ENCODE measurements at places on chromosomes 3 and 15.

DNA sequence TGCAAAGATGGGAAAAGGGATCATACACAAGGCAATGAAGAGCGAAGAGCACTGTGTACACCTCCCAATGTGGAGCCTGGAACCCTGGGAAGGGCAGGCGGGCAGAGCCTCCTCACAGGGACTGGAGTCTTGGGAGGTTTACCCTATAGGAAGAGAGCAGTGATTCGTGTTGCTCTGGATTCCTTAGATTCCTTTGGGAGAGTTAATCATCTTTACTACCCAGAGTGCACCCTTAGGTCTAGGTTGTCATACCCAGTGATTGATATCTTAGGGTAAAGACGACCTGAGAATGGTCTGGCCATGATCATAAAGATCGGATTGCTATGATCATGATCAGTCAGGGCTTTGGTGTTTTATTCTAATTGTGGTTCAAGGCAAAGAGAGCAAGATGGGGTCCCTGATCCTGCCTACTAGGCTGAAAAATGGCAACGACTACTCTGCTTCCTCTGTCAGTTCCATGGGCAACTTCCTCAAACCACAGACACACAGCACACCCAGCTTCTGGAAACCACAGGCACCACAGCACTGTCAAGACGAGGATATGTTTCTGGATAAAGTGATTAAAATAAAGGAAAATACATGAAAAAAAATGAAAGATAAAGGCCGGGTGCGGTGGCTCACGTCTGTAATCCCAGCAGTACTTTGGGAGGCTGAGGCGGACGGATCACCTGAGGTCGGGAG, 20.4 kb upstream of the MAP6D1 start:
- DNase-seq, result no peak

DNA sequence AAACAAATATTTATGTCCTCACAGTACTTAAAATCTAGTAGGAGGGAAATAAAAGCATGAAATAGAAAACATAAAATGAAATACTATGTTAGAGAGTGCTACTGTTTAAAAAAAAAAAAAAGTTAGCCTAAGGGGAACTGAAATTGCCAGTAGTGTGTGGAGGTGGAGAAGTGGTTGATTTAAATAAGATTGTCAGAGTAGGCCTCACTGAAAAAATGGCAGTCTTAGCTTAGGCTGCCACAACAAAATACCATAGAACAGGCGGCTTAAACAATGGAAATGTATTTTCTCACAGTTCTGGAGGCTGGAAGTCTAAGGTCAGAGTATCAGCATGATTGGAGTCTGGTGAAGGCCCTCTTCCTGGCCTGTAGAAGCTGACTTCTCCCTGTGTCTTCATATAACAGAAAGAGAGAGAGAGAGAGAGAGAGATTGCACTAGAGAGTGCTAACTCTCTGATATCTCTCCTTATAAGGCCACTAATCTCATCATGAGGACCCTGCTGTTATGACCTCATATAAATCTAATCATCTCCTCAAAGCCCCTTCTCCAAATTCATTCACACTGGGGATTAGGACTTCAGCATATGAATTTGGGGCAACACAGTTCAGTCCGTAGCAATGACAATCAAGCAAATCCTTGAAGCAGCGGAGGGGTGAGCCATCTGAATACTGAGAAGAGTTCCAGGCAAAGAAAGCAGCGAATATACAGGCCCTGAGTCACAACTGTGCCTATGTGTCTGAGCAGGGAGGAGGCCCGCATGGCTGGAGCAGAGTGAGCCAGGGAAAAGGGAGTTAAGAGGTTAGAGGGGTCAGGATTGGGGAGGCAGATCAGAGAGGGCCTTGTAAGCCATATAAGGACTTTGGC, 23.6 kb upstream of the LRRC34 start:
- DNase-seq, result no peak

DNA sequence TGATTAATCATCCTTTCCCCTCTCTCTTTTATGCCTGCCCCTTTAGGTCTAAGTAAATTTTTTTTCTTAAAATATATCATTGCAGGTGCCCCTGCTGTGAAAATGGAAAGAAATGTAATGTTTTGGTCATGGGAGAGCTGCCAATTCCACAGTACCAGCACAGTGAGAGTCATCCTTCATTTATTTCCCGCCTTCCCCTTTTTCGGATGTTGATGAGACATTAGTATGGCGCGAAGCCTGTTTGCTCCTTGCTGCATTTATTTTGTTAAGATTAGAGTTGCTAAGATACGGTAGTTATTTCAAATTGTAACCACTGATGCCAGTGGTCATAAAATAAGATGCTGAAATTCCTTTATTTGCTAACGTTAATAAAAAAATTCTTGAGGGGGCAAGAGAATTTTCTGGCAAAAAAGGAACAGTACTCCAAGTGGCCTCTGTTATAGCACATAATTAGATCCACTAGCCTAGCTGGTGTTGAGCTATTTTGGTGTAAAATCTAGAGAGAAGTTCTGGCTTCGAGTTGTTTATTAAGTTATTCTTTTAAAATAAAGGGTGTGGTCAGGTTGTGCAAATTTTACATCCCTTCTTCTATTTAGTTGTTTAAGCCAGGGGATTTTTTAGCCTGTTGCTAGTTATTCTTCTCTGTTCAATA, 62.8 kb downstream of the MDFIC2 start:
- DNase-seq, result no peak

GRCh38 chr3:159787178-159787574, 201.5 kb upstream of the IL12A start:
- DNase-seq, result no peak

- DNase-seq, result no peak
Observed at GRCh38 chr3:174581558-174581957, 277.6 kb upstream of the NAALADL2 start.

- no peak for DNase-seq
Observed at GRCh38 chr15:35557544-35557943, 11.6 kb upstream of the DPH6 start.

GRCh38 chr3:35744419-35744818, 105.1 kb downstream of the ARPP21 start:
- DNase-seq, result no peak

- no peak for DNase-seq
Observed at GRCh38 chr3:108378153-108378951, 82.0 kb downstream of the HHLA2 start.

GRCh38 chr15:23578521-23579150, 13.2 kb downstream of the MKRN3 start:
- no peak for DNase-seq

DNA sequence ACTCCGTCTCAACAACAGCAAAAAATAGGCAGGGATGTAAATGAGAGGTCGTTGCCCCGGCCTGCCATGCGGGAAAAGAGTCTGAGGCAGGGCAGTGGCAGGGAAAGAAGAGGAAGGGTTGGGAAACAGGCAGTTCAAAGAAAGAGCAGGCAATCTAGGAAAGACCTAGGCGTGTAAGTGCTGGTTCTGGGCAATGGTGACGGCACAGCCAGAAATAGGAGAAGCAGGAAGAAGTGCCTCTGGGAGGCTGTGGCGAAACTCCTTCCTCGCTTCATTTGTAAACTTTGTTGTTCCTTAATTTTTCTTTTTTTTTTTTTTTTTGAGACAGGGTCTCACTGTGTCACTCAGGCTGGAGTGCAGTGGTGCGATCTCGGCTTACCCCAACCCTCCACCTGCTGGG, 4.3 kb downstream of the SLC51A start:
- DNase-seq, result peak; percentile 81

DNA sequence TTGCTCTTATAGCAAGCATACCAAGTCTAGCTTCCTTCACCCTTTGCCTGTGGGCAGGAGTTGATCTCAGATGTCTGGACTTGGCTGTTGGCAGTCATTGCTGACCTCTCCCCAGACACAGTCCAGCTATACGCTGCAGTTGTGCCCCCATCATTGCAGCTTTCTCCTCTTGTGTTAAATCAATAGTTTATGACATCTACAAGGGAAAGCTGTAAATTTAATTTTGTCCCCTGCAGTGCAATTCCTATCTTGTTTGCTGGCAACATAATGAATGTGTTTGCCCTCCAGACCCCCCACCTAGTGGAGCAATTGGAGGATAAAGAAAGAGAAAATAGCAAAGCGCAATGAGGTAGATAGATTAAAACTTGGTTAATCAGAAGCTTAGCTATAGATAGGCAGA, 280.2 kb downstream of the LSAMP start:
- no peak for DNase-seq

DNA sequence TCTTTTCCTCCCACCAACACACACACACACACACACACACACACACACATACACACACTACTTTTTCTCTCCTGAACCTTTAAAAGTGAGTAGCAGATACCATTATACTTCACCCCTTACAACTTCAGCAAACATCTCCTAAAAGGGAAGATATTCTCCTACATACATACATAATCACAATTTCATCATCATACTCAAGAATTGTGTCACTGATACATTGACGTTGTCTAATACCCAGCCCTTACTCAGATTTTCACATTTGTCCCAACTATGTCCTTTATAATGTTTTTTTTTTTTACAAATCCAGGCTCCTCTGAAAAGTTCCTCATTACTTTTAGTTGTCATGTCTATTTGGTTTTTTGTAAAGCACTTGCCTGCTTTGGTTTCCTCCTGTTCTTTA, 18.5 kb downstream of the ABHD6 start:
- no peak for DNase-seq

DNA sequence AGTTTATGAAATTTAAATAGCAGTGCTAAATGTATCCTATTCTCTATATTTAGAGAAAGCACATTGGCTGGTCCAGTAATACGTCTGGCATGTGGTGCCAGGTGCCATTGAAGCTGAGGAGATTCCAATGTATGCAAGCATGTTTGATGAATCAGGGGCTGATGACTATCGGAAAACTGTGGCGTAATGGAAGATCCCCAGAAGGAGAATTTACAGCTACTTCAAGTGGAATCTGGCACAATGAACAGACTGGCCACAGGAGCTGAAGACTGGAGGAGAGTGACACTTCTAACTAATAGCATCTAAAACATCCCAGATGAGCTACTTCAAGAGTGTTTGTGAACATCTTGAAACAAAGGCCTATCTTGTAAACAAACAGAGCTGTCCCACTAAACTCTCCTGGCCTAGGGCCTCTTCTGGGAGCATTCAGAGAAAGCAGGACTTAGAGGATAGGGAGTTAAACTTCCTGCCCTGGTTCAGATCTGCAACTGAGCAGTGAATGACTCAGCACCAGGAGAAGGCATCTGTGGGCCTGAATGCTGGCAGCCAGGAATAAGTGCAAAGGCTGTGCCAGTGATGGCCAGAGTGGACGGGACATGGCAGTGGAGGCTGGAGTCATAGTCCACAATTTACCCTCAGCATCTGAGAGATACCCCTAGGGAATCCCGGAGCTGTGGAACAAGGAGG, 15.2 kb upstream of the ACTC1 start:
- DNase-seq, result peak; percentile 84

- no peak for DNase-seq
Observed at GRCh38 chr3:62604298-62604697, 230.9 kb upstream of the FEZF2 start.

DNA sequence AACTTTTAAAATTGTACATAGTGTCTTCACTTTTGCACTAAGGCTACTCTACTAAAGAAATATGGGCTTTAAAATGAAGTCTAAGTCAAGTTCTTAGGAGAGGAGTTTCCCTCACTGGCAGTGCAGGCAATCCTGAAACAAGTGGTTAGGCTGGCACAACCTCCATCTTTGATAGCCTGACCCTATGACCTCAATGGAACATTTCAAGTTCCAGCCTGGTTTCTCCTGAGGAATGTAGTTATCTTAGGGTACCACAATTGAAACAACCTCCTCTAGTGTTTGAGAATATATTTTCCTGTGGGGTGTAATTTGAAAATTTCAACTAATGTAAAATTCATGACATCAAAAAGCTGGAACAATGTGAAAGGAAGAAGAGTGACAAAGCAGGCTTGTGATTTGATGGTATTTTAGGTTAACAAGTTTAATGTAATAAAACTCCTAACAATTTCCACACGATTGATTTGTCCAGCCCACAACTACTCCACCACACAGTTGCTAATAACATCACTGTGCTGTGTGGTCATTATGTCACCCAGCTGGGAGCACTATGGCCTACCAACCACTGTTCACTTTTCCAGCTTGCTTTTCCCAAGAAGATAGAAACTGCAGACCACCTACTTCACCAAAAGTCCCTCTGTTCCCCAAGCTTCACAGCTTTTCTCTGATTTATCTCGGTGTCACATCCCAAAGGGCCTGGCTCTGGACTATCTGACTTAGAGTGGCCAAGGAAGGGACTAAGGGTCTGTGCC, 1.8 kb downstream of the WWTR1 start:
- no peak for DNase-seq

GRCh38 chr15:37002041-37002672, 98.2 kb downstream of the MEIS2 start:
- DNase-seq, result no peak

DNA sequence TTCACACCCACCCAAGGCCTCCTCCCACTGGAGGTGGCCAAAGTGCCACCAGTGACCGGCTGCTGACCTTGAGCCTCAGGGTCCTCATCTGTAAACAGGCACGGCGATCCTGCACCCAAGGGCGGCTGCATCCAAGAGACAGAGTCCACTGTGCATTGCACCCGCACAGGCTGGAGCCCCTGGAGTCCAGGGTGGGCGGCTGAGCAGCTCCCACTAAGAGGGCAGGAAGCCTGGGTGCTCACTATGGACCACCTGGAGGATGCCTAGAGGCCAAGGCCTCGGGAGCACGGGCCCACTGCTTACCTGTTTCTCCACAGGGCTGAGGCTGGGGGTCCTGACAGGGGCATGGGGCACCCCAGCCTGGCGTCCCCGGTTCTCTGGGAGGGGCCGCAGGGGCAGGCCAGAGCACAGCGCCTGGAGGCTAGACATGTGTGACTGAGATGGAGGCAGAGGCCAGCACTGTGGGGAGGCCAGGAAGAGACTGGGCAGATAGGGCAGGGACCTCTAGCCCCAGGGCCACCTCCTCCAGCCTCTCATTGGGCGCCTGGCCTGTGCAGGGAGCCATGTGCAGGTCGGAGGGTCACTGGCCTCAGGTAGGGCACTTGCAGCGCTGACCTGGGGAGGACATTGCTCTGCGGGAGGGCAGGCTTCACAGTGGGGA, at the start of gene UROC1:
TSS of gene UROC1 (minus strand) at position 483 of the 661 bp plus-strand sequence. CDS start at position 429, 54 bp downstream.
- peak; percentile 41 for DNase-seq

GRCh38 chr15:87604857-87605446, 651.6 kb downstream of the NTRK3 start:
- DNase-seq, result no peak

DNA sequence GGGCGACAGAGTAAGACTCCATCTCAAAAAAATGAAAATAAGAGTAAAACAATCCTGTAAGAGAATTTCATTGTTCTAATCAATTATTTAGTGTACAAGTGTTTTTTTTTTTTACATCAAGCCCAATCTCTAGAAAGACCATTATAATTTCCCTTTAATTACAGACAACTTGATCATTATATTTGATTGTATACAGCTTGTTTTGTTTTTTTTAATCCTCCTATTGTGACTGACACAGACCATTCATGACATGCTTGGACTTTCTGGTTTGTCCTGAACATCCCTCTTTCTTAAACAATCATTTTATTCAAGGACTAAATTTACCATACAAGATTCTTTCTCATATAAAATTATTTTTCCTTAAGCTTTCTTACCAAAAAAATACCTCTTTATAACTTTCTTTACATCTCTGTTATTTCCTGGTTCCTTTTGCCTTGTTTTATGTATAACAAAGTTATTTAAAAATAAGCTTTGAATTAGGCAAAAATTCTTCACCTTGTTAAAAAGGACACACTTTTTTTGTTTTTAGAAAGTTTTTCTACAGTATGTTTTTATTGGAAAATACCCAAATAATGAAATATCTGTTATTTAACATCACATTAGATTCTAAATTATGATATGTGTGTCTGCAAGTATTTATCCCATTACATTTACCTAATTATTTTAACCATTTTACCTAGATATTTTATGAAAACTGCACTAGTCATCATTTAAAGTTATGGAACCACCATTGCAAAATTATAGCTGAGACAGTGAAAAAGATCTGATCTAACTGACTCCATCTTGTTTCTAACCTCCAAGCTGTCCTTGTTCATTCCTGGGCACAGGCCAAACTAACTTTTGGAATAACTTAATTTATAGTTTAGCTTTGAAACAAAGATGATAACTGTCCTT, 26.1 kb upstream of the GFM1 start:
- no peak for DNase-seq
